Stimulated activated CD4-positive, alpha-beta T cell treated with anti-CD3 and anti-CD28 coated beads, Interleukin-4, amount 100 ng/mL, for 1 hour (primary cell): ENCODE measurements at places on chromosomes 2 and 18.

- no peak for DNase-seq
Observed at GRCh38 chr2:20762945-20763683, 59.8 kb downstream of the LDAH start.

DNA sequence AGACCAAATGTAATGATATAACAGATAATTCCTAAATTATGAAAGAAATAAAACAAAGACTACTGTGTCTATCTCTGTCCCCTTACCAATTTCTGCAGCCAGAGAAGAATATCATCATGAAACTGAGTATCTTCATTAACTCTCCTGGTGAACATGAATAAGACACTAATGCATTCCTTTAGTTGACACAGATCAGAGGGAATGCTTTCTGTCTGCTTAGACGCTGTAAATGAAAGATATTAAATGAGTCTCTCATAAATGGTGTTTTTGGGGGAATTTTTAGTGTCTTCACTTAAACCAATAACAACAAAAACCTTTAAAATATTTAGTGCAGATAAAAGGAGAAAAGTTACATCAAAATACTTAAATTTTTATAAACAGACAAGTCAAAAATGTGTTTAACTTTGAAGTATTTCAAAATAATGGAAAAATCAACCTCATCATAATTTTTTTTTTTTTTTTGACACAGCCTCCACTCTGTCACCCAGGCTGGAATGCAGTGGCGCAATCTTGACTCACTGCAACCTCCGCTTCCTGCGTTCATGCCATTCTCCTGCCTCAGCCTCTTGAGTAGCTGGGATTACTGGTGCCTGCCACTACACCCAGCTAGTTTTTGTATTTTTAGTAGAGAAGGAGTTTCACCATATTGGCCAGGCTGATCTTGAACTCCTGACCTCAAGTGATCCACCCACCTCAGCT lies 16.0 kb downstream of the EPG5 start:
- DNase-seq = no peak

DNA sequence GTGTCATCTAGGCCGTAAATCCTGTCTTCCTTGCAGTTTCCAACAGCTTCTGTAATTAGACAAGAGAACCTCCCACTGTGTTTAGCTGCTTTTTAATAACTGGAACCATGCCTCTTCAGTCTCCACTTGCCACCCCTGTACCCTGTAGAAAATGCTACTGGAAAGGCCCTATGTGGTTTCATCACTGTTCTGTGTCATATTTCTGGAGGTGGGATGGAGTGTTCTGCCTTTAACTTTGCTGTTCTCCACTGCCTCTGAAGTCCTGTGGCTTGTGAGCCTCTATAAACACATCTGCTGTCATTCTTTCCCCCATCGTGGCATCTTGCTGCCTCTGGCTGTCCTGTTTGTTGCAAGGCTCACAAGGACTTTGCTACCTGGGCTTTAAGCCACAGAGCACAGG lies 17.9 kb downstream of the MGAT5 start:
- DNase-seq = no peak

- DNase-seq = no peak
Observed at GRCh38 chr2:233361297-233361696, 7.0 kb downstream of the DGKD start.

DNA sequence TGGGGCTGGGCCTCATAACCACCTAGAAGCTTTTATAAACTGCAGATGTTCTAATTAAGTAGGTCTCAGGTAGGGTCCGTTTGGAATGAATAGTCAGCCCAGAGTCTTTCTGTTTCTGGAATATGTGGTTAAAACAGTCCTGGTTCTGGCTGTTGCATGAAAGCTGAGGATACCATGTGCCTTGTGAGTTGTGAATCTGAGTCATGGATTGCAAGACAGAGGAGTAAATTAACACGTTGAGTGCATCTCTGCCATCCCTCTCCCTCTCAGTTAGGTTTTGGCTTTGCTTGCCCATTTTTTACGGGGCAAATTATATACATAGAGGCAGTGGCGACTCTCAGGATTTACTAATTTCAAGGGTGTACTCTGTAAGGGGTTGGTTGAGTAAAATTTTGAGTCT lies 59.1 kb downstream of the NCK2 start:
- DNase-seq = no peak

DNA sequence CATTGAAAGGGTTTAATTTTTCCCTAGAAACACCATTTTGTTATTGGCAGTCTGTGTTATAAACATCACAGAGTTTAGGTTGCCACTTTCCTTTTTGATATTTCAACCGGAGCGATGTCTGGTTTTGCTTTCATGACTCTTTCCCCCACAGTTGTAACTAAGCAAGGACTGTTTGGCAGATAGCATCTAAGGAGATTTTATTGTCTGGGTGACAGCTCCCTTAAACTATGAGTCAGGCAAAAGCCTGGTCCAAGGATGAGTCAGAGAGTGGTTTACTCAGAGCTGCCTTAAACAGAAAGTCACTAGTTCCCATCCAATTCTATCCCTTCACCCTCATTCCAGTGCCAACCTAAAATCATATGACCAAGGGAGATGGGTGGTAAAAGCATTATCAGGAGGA lies 341.6 kb upstream of the VWC2L start:
- DNase-seq = no peak

DNA sequence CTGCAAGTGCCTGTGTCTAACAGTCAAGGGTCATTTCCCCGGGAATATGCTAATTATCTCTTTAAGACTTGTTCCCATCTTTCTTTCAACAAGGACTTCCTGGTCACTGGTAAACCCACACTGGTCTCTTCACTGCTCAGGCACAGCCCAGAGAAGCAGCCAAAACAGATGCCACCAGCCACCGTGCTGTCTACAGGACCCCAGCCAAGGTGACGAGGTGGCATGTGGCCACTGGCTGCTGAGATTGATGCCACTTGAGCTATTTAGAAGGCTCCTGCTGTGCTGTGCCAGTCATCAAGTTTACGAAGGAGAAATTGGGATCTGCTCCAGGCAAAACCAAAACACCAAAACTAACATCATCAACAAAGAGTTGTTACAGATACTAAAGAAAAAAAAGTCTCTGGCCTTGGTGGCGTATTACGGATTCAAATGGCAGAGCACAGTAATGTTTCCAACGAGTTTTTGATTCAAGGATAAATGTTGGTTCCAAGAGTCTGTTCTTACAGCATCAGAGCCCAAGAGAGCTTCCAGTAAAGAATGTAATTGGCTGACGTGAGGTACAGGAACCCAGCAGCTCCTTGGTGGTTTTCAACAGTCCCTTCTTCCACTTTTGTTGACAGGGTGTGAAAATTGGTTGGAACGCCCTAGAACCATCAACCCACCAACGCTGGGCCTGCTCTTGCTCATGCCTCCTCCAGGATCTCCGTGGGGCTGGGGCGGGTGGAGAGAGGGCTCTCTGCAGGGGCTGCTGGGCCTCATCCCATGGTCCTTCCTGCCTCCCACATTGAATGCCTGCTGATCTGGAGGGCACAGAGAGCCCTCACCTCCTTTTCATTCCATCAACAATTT lies 63.7 kb upstream of the ZCCHC2 start:
- DNase-seq = no peak

DNA sequence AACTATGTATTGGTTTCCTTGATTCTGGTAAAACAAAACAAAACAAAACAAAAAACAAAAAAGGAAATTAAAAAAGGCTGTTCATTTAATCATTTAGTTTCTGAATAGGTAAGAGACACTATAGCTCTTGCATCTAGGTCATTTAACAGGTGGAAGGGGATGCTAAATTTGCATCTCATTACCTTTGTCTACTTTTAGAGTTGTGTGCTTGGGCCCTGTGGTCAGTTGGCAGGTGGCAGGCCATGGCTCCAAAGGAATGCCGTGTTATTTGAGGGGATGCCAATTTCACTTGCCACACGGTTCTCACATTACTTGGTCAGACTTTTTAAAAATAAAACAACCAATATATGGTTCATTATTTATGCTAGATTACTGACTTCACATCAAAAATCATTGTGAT lies 9.2 kb downstream of the GALNT13 start:
- DNase-seq = no peak

GRCh38 chr2:166972002-166972401 lies 83.7 kb downstream of the XIRP2 start:
- no peak for DNase-seq

DNA sequence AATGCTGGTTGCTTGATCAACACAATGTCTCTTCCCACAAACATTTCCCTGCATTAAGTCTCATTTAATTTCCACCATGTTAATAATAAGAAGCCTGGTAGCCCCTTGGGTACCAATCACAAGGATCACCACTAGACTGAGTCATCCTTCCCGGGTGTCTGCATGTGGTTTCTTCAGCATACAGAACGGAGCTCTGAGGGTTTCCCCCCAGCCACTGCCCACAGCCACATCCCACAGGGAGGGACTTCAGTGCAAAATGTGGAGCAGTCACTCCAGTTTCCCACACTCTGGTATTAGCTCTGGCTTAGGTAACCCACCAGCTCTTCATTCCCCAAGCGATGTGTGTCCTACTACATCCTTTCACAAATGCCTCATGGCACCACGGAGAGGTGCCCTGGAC lies 42.7 kb upstream of the POLE4 start:
- DNase-seq = no peak
